Activated T-cell treated with anti-CD3 and anti-CD28 coated beads, Interleukin-2, amount 50 U/mL, for 4 hours (primary cell): ENCODE measurements at places on chromosomes 4 and X. TPM values are rescaled to one million over a fixed set of nuclear protein-coding genes. Genes with fewer than 3 reads are reported as not detected.

GRCh38 chr4:48347282-48347921 is 6.1 kb downstream of the SLAIN2 start:
- no peak for DNase-seq

DNA sequence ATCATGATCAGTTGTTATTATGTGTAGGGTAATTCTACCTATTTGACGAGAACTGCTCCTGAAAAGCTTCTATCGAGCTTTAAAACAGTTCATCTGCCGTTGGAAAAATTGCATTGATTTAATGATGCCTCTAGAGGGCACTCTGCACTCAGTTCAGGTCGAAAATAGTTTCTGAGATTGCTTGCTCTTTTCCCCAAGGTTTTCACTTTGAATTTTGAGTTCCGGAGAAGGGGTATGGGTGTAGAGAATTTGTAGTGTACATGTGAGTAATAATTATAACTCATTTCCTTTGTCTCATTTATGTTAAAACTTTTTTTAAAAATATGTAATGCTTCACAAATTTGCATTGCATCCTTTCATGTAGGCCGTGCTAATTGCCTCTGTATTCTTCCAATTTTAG is 28.4 kb upstream of the TNIP3 start:
- DNase-seq = no peak

GRCh38 chr4:1807332-1807777 is 14.3 kb downstream of the FGFR3 start:
- no peak for DNase-seq

GRCh38 chr4:28227764-28228163 is 1367.1 kb downstream of the STIM2 start:
- DNase-seq = no peak

TSPAN7 gene
- total RNA-seq = 0.29 TPM

- no peak for DNase-seq
Observed at GRCh38 chr4:117068120-117068519, 17.3 kb downstream of the TRAM1L1 start.

KLKB1 gene
- not detected for total RNA-seq

NPNT gene
- 0.14 TPM for total RNA-seq
